M059J (cell line): ENCODE measurements at places on chromosomes 5 and 9.

GRCh38 chr9:101925498-101925897 is 187.1 kb upstream of the GRIN3A start:
- no peak for DNase-seq

DNA sequence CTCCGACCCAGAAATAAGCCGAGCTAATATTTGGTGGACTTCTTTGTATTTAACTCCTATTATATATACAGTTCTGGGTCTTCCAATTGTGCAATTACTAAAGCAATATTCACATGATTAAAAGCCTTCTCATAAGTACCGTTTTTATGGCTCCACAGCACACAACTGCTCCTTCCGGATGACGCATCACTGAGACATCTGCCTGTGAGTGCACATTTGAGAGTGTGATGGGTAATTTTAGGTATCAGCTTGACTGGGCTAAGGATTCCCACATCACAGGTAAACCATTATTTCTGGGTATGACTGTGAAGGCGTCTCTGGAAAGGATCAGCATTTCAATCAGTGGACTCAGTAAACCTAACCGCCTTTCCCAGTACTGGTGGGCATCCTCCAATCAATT is 77.5 kb upstream of the SYK start:
- DNase-seq: peak; percentile 37

DNA sequence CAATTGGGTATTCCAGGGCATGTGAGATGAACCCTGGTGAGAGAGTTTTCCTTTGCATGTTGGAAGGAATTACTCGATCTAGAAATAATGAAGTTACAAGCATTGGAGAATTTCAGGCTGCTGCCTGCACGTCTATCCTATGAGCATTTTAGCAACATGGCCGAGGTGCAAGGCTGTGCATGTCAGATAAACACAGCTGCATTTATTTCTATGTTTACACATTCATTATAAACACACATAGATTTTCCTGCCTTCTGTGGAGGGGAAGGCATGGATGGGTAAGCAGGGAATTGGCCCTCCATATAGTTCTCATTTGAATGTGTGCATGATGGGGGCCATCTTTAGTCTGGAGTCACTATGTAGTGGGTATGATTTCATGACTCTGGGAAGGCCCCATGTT is 42.3 kb downstream of the AOPEP start:
- no peak for DNase-seq

GRCh38 chr9:13432904-13433303 is 153.4 kb upstream of the MPDZ start:
- peak; percentile 8 for DNase-seq

DNA sequence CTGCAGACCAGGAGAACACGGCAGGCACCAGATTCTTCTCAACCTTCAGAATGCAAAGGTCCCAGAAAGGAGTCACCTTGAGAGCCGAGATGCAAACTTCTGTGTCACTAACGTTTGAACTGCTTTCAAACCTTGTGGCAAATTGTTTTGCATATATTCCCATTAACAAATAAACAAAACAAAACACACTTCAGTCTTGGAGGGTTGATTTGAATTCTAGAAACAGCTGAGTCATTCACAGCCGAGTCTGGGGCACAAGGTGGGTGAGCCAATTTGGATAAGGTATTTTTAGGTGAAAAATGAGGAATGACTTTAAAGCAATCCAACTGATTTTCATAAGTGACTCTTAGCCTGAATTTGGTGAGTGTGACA is 38.8 kb upstream of the ANKRD33B start:
- no peak for DNase-seq

- DNase-seq: peak; percentile 52
Observed at GRCh38 chr9:85118990-85119755, 449.6 kb downstream of the NTRK2 start.

DNA sequence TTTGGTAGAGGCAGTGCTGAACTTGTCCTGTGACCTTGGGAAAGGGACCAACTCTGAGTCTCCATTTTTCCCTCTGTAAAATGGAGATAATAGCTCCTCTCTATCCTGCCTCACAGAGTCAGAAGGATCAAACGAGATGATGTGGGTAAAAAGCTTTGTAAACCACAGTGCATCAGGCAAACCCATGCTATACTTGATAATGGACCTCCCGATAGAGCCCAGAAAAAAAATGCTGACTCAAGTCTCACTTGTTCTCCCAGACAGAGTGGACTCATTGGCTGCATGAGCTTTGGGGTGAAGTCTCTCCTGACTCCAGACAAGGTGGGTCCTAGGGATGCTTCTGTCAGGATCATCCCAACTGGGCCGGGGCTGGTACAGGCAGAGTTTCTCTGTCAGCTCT is 32.0 kb downstream of the RGS3 start:
- no peak for DNase-seq

DNA sequence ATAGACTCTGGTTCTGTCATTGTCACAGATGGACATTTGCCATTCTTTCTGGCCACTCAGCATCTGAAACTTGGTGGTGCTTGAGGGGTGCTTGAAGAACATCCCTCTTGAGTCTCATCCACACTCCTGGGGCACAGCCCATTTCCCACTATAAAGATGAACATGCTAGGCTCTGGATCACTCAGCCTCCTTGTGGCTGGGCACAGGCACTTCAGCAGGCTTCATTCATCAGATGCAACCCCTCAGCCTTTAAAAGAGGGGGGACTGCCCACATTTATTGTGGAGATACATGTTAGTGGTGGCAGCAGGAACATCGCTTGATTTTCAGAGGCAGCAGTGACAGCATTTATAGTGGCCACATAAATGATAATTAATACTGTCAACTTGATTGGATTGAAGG is 124.7 kb upstream of the NIPBL start:
- DNase-seq: no peak

DNA sequence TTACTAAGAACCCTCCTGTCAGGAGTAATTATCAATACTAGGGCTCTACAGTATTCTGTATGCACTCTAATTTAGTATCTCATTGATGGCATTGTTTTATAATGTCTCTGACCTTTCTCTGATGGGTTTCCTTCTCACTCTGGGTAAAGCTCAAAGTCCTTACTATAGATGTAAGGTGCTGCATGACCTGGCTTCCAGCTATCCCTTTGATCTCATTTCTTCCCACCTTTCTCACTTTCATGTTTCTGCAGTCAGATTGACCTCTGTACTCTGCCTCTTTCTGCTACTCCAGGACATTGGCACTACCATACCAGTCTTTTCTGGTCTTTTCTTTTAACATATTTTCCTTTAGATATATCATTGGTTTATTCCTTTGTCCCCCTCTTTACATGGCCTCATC is 2332.8 kb upstream of the C9orf72 start:
- no peak for DNase-seq

- no peak for DNase-seq
Observed at GRCh38 chr9:127507751-127508648, 56.7 kb downstream of the LRSAM1 start.

GRCh38 chr9:91408475-91408874 is 15.2 kb downstream of the NFIL3 start:
- DNase-seq: no peak

DNA sequence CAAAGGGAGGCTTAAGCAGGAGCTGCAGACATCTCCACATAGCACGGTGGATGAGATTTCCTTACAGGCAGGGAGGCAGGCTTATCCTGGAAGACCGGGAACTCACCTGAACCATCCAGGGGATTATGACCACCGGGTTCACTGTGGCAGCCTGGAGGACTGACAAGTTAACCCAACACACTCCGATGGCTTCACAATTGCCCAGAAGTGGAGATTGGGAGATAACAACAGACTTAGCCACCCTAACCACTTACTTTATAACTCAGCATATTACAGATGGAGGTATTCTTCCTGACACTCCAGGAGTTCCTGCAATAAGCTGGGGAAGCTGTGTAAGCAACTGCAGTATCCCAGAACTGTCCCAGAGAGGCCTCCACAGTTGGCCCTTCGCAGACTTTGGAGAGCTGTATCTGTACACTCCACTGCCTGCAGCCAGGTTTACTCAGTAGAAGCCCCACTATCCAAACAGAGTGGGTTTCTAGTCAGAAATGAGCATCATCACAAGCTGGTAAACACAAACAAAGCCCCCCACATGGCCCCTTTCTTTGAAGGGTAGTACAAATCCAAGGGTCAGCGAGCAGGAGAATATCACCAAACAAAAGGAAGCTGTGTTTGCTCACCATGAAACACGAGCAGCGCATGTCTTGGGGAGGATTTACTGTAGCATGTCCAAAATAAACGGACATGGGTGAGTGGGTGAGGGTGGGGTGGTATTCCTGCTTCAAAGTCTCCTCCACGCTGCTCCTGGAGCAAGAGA is 462.2 kb downstream of the RASEF start:
- no peak for DNase-seq

DNA sequence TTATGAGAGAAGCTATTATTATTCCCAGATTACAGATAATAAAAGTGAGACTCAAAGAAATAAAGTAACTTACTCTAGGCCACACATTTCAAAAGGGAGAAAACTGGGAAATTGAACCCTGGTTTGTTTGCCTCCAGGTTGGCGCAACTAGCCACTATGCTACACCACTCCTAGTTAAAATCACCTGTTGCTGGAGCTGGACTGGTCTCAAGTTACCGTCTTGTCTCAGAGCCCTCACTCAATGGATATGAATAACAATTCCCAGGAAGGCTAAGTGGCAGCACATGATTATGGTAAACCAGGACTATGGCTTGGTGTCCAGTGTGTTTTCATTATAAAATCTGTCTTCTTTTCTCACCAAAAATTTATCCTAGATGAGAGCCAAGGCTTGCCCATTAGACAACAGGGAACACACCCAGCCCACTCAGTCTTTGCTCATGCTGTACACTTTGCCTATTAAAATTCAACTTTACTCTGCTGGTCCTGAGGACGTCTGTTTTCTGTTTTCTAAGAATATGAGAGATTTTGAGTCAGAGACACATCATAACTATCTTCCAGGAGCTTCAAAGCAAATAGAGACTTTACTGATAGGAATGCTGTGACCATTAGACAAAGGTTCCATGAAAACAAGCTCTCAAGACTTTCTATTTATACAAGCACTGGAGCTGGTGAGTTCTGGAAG is 58.1 kb downstream of the ADRB2 start:
- DNase-seq: no peak

GRCh38 chr5:68251804-68252522 is 36.4 kb downstream of the PIK3R1 start:
- DNase-seq: no peak

DNA sequence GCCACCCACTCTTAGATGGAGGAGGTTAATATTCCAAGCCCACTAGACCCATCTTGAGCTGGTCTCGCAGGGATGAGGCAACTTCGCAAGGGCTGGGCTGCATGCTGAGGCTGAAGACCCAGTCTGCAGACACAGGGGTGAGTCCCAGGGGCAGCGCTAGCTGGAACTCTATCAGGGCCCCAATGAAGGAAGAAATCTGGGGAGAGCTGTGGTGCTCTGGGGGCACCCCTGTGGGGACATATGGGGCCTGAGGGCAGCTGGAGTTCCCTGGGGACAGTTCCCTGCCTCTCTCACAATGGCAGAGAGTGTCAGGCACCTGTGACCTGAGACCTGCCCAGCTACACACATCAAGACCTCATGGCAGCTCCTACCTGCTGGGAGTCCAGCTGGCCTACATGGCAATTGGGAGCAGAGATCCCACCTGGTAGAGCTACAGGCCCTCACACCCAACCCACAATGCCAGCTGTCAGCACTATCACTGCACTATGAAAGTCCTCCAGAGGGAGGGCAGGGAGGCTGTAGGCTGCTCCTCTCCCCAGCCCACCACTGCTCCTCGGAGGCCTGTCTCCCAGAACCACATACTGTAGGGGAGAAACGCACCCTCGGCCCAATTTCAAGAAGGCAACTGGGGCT is 202.2 kb downstream of the GABBR2 start:
- DNase-seq: no peak

GRCh38 chr9:219670-220365 is 5.2 kb downstream of the DOCK8 start:
- no peak for DNase-seq

DNA sequence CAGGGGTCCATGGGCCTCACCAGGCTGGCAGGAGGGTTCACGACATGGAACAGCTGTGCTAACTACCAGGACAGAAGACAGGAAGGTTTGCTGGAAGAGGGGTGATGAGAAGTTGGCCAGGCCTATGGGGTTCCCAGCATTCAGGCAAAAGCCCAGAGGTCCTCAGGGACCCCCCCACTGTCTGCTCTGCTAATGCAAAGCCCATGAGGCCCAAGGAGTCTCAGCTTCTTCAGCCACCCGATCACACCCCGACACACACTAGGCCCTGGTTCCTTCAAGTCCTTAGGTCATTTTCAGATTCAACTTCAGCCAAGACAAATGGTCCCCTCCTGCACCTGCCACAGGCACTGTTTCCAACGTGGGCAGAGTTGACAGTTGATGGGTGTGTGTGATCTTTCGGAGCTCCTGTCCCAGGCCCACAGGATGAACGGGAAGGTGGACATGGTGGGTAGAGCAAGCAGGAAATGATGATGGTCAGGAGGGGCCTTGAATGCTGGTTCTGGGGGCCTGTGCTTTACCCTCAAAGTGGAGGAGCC is 20.4 kb downstream of the ADAMTS2 start:
- DNase-seq: no peak

DNA sequence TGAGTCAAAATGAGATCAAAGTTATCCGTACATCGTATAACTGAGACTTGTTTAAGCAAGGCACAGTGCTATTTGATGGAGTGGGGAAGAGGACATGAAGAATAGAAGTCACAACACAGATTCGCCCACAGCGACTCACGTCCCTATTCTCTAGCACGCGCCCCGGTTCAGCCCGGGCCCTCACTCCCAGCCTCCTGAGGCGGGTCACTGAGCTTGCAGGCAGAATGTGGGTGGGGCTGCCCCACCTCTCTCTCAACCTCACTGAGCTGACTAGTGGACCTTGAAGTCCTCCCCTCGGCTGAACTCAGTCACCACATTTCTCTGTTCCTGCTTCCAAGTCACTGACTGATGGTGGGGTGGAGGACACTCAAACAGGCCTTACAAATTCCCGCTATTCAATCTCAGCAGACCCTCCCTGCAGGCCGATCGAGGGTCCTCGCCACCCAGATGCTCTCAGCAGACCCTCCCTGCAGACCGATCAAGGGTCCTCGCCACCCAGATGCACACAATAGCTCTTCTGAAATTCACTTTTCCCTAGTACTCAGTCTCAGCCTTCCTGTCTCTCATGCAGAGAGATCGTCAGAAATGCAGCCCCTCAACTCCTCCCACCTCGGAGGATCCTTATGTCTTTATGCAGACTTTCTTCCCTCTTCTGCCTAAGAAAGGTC is 12.9 kb downstream of the GLDC start:
- DNase-seq: no peak

GRCh38 chr5:73395256-73395655 is 53.3 kb downstream of the FOXD1 start:
- no peak for DNase-seq

GRCh38 chr5:134794082-134794481 is 35.5 kb downstream of the DDX46 start:
- DNase-seq: peak; percentile 22

GRCh38 chr5:177036443-177036842 is 13.9 kb downstream of the ZNF346 start:
- no peak for DNase-seq

- no peak for DNase-seq
Observed at GRCh38 chr9:131288217-131288616, 1.3 kb upstream of the PLPP7 start.

GRCh38 chr5:17428176-17428800 is 69.7 kb upstream of the TAF11L2 start:
- no peak for DNase-seq
